ENCODE measurements at places on chromosomes 2 and 18. TPM values are rescaled to one million over a fixed set of nuclear protein-coding genes. Genes with fewer than 3 reads are reported as not detected.

DSG4 gene
- total RNA-seq: not detected

GLI2 gene
- total RNA-seq: 17.0 TPM

TLX2 gene
- 0.27 TPM for total RNA-seq

DNA sequence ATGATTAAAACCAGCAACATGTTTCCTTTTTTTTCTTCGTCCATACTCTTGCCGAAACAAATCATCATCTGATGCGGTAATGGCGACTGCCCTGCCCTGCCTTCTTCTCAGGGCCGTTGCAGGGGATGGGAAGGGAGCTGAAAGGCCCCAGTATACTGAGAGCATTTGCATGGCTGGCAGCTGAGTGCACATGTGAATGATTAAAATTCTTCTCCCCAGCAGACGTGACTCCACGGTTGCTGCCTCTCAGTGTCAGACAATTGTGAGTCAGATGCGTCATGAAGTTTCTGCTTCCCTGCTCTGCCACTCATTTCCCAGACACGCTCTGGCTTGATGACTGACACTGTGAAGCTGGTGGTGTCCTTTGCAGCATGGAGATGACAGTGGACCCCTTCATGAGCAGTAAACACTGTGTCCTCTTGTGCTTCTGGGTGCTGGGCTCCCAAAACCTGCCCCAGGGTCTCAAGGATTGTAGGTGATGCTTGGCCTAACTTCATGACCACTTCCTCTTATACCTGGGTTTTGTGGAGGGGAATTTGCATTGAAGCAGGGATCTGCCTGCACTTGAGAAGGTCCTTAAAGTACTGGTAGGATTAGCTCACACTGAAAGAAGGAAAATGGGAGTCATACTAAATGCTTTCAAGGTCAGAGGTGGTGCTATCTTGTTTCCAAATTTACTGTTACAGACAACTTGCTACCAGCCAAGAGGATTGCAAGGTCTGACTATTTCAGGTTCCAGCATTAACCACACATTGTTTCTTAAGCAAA is 222.5 kb upstream of the COPS8 start:
- DNase-seq: no peak

DNA sequence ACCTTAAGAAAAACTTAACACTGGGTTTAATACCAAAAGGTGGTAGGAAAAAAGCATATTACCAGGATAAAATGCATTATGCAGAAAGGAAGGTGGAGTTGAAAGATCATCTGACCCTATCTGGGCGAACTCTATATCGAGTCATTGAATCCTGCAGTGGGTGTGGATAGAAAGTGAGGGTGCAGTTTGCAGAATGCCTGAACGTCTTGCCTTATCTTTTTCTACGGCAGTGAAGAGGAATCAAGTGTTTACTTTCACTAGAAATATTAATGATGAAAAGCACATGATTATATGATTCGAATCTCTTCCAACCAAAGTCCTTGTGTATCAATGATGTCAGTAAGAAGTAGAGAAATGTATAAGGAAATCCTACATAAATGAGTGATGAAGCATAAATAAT is 4.3 kb upstream of the CAVIN2 start:
- DNase-seq: no peak

DNA sequence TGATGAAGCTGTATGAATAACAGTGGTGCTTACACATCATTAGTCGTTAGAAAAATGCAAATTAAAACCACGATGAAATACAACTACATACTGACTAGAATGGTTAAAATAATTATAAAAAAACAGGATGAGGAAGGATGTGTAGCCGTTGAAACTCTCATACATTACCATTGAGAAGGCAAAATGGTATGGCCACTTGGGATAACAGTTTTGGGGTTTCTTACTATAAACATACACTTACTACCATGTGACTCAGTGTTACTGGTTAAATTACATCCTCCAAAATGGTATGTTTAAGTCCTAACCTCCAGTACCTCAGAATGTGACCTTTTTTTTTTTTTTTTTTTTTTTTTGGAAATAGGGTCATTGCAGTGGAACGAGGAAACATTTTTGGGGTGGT is 58.4 kb downstream of the UBE2E3 start:
- DNase-seq: no peak

ACVR1C gene
- total RNA-seq: 0.69 TPM

C2orf15 gene
- 6.5 TPM for total RNA-seq

FLACC1 gene
- total RNA-seq: not detected
